ENCODE measurements at places on chromosomes 2 and 18. TPM values are rescaled to one million over a fixed set of nuclear protein-coding genes. Genes with fewer than 3 reads are reported as not detected.
A peak's percentile ranks its signal among the peaks of the same experiment; 100 is the strongest.

DNA sequence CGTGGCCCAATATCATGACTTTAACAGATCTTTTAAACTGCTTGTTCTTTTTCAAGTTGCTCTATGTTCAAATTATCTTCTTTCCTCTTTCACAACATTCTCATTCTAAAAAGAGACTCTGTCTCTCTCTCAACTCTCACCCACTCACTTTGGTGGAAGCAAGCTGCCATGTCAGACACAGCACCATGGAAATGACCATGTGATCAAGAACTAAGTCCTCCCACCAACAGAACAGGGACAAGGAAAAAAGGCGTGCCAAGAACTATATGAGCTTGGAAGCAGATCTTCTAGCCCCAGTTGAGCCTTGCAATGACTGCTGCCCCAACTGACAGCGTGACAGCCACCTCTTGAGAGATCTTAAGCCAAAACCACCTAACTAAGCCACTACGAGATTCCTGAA, 23.9 kb downstream of the BAZ2B start:
- no peak for DNase-seq

DNA sequence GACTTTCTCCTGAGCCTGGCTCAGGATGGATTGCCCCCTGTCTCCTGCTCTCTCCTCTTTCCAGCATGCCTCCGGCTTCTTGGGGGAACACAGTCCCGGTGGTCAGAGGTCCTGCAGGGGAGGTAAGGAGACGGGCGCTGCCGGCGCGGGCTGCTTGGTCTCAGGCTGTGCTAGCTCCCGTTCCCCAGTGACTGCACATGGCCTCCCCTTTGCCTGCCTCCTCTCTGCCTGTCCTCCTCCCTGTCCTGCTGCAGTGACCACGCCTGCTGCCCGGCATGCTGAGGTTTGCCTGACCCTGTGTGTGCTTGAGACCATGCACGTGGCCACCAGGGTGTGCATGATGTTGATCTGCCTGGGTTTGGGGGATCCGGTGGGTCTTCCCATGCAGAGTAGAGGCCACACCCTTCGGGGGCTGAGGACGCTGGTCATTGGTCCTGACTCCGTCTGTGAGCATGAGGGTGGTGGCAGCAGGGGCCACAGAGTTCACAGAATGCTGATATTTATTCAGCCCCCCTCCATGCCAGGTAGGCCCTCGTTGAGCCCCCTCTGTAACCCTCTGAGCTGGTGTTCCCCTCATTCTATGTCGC, 42.9 kb upstream of the MCFD2 start:
- DNase-seq = no peak

- peak; percentile 75 for DNase-seq
Observed at GRCh38 chr2:55025082-55025481, 25.2 kb downstream of the RTN4 start.

Gene MAP3K19
- total RNA-seq = not detected
